ENCODE measurements at places on chromosomes 7 and 10.
A peak's percentile ranks its signal among the peaks of the same experiment; 100 is the strongest.

- H3K27ac ChIP-seq = no peak overlapping the region
- DNase-seq = no peak
- H3K36me3 ChIP-seq = no peaks in the 10 kb centered on the region
- H3K4me3 ChIP-seq = no peak overlapping the region
Measured at GRCh38 chr10:94217411-94217810, 145.3 kb downstream of the NOC3L start.

- H3K27me3 ChIP-seq = peaks cover 55% of the 10 kb centered on the region
- H3K4me3 ChIP-seq = peak overlapping the region; percentile 45
- no peaks in the 10 kb centered on the region for H3K36me3 ChIP-seq
- no peak overlapping the region for H3K27ac ChIP-seq
- DNase-seq = no peak
Measured at GRCh38 chr10:22476601-22477321, 131.5 kb downstream of the SPAG6 start.

DNA sequence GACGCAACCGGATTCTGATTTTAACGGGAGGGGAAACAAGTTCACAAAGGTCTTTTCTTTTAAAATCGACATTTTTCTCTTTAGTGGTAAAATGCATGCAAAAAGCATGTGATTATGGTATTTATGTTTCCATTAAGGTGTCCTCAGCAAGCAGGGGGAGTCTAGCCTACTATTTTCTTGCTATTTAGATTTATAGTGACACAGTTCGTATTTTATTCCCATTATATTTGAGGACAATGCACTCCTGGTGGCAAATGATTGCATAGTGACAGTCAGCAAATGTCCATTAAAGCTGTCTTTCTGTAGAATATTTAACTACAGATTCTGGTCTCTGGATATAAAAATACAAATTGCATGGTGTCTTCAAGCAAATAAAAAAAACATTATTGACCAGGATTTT is 554.2 kb downstream of the PARD3 start:
- no peak overlapping the region for H3K27ac ChIP-seq
- no peaks in the 10 kb centered on the region for H3K4me1 ChIP-seq
- DNase-seq = no peak
- no peak overlapping the region for H3K4me3 ChIP-seq
- H3K36me3 ChIP-seq = no peaks in the 10 kb centered on the region
- H3K27me3 ChIP-seq = no peaks in the 10 kb centered on the region

- DNase-seq = no peak
- no peaks in the 10 kb centered on the region for H3K4me1 ChIP-seq
- H3K27ac ChIP-seq = no peak overlapping the region
- no peaks in the 10 kb centered on the region for H3K27me3 ChIP-seq
- H3K4me3 ChIP-seq = no peak overlapping the region
Measured at GRCh38 chr10:78865931-78866717, 202.6 kb upstream of the ZMIZ1 start.

- no peak overlapping the region for H3K27ac ChIP-seq
- H3K36me3 ChIP-seq = no peaks in the 10 kb centered on the region
- DNase-seq = no peak
- peaks cover 7% of the 10 kb centered on the region for H3K4me1 ChIP-seq
Measured at GRCh38 chr7:64310426-64310825, 3.3 kb upstream of the ZNF736 start.
